CD4-positive, alpha-beta T cell treated with Interleukin-17A for 4 hours (primary cell): ENCODE measurements at places on chromosomes 2 and 18.

DNA sequence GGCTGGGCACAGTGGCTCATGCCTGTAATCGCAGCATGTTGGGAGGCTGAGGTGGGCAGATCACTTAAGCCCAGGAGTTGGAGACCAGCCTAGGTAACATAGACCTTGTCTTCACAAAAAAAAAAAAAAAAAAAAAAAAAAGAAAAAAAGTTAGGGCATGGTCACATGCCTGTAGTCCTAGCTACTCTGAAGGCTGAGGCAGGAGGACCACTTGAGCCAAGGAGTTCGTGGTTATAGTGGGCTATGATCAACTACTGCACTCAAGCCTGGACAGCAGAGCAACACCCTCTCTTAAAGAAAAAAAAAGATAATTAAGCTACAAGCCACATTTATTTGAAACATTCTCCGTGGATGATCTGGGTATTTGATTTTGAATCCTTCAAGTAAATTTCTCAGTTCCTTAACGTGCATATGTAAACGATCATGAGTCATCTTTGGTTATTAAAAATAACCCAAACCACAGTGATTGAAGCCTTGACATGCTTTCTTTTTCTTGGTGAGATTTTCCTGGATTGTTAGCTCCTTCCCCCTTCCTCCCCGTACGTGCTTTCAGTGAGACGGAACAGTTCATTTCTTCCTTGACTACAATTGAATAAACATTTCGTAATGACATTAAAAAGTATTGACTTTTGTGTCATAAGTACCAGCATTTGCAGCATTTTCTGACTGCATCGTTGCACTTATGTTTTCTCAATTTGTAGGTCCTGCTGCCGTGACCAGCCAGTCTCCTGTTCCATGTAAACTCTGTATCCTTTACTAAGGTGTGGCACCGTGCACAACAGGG is 20.3 kb downstream of the RMC1 start:
- no peak for DNase-seq

- DNase-seq, result no peak
These were observed 227.5 kb downstream of the HDAC4 start for GRCh38 chr2:239173301-239173700.

GRCh38 chr18:77086656-77087392 is 45.8 kb downstream of the MBP start:
- DNase-seq, result no peak

- no peak for DNase-seq
These were observed 33.9 kb upstream of the TSPYL6 start for GRCh38 chr2:54289917-54290316.

DNA sequence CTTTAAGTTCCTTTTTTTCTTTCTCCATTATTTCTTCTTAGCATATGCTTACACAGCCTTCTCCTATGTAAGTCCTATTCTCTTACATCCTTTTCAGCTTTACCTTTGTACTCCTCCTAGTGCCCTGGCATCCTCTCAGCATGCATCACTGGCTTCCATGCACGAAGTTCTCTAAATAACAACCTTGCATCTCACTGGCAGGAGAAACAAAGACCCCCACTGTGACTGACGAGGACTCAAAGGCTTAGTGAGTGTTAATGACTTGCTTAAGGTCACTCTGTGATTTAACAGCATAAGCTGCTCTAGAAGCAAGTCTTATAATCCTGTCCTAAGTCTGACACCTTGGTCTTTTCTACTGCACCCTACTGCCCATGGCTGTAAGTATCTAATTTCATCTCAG is 1236.0 kb upstream of the CELF4 start:
- no peak for DNase-seq

DNA sequence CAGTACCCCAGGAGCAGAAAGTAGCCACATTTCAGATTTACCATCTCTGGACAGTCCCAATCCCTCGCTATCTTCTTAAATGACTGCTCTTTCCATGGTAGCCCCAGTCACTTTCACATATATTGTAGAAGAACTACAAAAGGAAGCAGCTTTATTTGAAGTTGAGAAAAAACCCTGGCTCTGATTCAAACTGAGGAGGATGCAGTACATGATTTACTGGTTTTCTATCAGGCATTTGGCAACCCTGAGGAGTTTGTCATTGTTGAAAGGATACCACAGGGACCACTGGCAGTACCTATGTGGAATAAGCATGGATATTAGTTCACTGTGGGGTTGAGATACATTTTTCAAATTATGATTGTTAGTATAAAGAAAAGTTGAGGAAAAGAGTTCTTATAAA is 640.9 kb upstream of the SETBP1 start:
- DNase-seq, result no peak

DNA sequence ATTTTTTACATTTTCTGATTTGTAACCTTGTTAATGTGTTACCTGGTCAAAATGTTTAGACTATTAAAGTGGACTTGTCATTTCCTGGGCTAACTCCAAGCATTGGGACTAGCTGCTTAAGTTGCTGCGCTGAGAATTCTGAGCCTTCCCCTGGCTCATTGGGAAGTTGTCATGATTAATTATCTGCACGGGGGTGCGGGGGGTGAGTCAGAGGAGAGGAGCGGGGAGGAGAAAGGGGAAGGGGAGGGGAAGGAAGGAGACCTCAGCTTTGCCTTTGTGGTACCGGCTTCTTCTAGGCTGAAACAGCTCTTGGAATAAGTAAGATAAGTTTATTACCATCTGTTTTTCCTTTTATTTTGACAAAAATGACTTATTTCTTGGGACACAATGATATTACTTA is 52.9 kb upstream of the APCDD1 start:
- no peak for DNase-seq

GRCh38 chr2:236698016-236698627 is 128.5 kb downstream of the ACKR3 start:
- no peak for DNase-seq

- DNase-seq, result no peak
These were observed 9.8 kb downstream of the ARID5A start for GRCh38 chr2:96546321-96546720.

DNA sequence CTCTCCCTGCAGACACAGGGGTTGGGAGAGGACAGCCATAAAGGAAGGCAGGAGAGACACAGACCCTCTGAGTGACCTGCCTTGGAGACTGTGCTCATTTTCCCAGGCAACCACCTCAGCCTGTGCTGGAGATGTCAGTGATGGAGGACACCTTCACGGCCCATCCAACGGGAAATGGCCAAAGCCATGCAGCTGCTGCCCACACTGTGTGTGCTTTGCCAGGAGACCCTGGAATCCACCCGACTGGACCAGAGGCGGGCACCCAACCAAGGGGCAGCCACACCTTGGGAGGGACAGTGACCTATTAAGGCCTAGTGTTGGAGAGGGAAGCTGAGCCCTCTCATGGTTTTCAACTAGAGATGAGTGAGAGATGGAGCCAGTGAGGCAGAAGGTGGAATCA is 192.5 kb downstream of the SMAD2 start:
- no peak for DNase-seq

- no peak for DNase-seq
These were observed 90.3 kb downstream of the LRP2 start for GRCh38 chr2:169272010-169272409.

DNA sequence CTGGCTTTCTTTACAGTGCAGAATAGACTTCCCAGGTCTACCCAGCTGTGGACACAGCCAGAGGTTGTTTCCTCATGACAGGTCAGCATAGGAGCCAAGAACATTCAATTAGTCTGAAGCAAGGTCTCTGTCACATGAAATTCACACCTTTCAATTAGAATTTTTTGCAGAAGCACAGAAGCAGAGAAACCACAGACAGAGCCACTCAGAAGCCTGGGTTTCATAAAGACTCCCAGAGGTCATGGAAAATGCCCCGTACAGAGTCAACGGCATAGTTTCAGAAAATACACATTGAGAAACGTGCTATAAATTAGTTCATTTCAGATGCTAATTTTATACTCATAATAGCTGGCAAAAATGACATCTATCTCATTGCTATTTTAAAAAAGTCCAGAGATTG is 87.0 kb upstream of the TMEM200C start:
- DNase-seq, result no peak

DNA sequence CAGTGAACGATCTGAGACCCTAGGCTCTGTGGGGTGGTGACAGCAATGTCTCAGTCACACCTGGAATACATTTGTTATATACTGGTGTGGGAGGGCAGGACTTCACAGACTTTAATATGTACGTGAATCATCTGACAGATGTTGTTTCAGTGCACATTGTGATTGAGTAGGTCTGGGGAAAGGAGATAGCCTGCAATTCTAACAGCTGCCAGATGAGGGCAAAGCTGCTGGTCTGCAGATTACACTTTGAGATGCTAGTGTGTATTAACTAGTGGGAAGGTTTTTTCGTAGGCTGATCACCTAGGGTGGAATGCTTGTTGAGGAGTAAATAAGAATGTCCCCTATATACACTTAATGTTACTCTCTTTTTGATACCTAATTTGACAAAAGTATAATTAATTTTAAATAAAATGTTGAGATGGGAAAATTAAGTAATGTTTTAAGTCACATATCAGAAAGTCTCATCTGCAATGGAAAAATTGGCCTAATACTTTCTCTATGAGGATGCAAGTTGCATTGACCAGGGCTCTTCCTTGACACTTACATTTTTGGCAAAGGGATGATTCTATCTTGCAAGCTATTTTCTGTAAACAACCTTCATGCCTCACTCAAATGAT is 496.9 kb upstream of the HNMT start:
- no peak for DNase-seq
